ENCODE measurements at places on chromosomes 3 and 15.

GRCh38 chr15:78061963-78062427, 15.5 kb downstream of the TBC1D2B start:
- peak; percentile 47 for DNase-seq

- no peak for DNase-seq
These were observed 130.8 kb downstream of the CHCHD6 start for GRCh38 chr3:126834596-126835471.

DNA sequence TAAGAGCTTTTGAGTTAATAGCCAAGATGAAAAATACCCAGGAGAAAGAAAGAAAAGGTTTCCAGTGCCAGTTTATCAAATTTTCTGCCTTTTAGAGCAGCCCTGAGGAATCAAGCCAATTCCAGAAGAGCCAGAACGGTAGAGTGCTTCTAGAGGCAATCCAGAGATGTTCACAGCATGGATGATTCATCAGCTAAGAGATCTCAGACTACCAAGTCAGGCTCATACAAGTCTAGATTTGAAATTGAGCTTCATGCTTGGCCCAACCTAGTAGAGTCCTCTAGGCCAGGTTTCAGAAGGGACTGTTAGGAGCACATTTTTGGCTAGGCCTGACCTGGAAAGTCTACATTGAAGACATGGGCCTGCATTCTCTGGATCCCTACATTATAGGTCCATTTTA, 15.5 kb downstream of the WDR48 start:
- no peak for DNase-seq

DNA sequence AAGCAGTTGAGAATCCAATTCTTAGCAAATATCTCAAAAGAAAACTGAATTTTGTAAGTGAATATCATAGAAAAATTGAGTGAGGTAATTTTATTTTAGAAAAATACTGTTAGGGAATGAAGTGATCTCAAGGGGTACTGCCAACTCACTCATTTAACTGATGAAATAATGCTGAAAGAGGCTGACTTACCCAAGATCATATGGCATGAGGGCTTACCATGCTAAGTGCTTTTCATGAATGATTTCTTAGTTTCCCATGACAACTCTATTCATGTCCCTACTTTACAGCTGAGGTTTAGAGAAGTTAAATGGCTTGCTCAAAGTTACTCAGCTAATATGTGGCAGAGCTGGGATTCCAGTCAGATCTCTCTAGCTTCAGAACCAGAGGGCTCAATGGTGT, 30.6 kb downstream of the CCDC14 start:
- DNase-seq, result no peak

DNA sequence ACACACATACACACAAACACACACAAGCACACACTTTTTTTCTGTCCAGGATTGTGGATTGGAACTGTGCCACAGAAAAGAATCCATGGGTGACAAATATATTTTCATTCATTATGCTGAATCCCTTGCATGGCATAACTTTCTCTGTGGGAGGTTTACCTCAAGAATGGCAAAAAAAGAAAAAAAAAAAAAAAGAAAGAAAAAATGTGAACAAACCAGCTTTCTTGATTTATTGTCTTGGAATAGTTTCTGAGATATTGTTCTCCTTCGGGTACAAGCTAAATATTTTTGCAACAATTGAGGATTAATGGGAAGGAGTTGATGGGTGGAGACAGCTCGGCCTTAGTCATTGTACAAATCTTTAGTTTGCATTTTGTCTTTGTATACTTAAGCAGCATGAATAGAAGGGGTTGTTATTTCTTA, 153.1 kb downstream of the GMNC start:
- DNase-seq, result no peak

GRCh38 chr3:185164428-185165217, 11.8 kb upstream of the C3orf70 start:
- no peak for DNase-seq

GRCh38 chr15:95972041-95972553, 358.4 kb upstream of the NR2F2 start:
- no peak for DNase-seq

- peak; percentile 44 for DNase-seq
These were observed 28.3 kb downstream of the RSL24D1 start for GRCh38 chr15:55168350-55168974.

GRCh38 chr3:112010636-112011035, 11.9 kb downstream of the TAGLN3 start:
- no peak for DNase-seq

GRCh38 chr3:57627976-57628375, 30.8 kb upstream of the ARF4 start:
- no peak for DNase-seq
